ENCODE measurements at places on chromosomes 5 and 9. TPM values are rescaled to one million over a fixed set of nuclear protein-coding genes. Genes with fewer than 3 reads are reported as not detected.

DNA sequence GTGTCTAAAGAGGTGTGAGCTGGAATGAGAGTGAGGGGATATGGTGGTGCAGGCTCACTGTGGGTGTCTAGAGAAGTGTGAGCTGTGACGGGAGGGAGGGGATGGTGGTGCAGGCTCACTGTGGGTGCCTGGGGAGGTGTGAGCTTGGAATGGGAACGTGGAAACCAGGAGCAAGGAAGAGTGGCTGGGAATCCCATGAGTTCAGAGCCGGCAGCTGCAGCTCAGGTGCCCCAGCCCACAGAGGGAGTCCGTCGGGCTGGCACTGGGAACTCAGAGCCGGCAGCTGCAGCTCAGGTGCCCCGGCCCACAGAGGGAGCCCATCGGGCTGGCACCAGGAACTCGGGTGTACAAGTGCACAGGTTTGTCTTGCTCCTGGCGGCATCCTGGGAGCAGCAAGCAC lies 45.6 kb downstream of the IRX2 start:
- DNase-seq: no peak

PTPN3 gene
- 0.99 TPM for total RNA-seq

DNA sequence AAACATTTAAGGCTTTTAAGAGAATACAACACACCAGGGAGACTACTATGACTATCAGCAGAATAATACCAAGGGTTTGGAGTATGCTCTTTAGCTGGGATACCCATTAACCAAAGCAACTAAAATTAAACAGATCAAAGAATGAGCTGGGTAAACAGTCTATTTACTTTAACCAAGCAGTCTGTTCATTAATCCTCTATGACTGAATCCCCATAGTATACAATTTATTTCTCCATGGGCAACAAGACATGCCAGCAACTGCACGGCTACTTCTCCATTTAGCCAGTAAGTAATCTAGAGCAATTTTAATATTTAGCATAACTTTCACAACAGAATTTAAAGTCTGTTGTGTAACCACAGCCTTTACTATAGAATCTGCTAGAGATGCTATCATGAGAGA lies 77.6 kb downstream of the CDO1 start:
- no peak for DNase-seq

SPATA31A5 gene
- total RNA-seq: not detected

DNA sequence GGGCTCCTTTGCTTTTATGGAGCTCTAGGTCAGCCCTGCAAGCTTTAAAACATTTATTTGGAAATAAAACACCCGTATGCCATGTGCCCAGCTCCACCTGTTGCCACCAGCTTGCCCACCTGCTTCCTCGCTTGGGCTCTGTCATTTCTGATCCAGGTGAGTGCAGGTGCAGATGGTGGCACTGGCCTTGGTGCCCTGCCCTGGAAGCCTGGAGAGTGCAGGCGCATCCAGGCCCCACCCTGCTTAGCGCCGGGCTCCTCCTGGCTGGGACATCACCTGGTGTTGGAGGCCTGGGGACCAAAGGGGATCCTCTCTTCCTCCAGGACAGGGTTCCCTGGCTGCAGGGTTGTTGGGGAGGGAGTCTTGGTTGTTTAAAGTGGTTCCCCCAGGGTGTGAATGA lies 35.8 kb downstream of the WNK2 start:
- DNase-seq: no peak

GRCh38 chr5:113317636-113318035 lies 117.2 kb downstream of the TSSK1B start:
- no peak for DNase-seq

GFRA3 gene
- not detected for total RNA-seq

BARHL1 gene
- not detected for total RNA-seq

DNA sequence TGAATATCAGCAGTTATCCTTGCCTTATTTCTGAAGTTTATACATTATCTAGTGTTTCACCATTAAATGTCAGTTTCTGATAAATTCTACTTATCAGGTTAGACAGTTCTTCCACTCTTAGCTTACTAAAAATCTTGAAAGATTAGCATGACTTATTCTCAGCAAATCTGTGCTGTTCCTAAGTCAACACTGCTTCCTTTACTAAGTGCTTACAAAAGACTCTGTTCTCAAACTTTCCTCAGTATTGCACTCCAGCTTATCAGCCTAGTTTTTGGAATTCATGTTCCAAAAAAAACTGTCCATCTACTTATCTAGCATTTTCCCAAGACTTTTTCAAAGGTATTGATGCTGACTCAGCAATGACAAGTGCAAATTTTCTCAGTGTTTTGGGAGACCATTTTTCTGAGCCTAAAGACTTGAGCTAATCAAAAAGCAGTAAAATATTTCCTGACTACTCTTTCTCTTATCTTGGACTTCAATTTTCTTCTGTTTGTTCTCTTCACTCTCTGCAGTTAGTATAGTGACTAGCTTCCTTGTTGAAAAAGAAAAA lies 61.1 kb upstream of the FRRS1L start:
- no peak for DNase-seq

SPINK7 gene
- total RNA-seq: not detected

DNA sequence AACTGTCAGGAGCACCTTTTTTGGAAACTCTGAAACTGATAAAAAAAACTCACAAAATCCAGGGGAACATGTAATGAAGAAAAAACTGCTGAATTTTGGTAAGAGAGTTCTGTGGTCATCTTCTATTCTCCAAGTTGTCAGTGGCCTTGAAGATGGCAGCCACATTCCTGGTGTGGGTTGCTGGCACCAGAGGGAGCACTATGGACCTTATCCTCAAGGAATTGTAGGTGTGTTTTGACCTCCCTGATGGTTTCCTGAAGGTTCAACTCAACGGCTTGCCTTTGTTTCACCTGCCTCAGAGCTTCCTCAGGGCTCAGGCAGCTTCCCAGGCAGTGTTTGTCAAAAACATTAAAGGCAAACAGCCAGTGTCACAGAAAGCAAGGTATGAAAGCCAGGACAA lies 2.2 kb upstream of the SLC38A9 start:
- DNase-seq: no peak

DNA sequence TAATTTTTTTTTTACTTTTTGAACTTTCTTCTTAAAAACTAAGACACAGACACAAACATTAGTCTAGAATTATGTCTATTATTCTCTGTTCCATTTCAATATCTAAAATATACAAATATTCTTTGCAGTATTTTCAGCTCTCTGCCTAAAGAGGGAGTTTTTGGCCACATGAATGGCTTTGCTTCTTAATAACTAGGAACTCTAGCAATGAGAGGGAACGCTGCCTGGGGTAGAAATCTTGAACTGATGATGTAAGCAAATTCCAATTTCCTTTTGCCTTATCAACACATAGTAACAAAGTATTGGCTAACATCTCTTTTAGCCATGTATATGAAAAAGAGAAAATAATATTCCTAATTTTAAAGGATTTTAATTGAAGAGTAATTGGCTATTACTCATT lies 51.9 kb downstream of the SLC25A46 start:
- DNase-seq: no peak

GRCh38 chr9:14272927-14273528 lies 40.9 kb downstream of the NFIB start:
- DNase-seq: no peak

DOCK8 gene
- 101 TPM for total RNA-seq

- no peak for DNase-seq
Measured at GRCh38 chr5:160324886-160325285, 12.5 kb upstream of the CCNJL start.

KCNT1 gene
- total RNA-seq: not detected

EPB41L4B gene
- total RNA-seq: 0.51 TPM

DNA sequence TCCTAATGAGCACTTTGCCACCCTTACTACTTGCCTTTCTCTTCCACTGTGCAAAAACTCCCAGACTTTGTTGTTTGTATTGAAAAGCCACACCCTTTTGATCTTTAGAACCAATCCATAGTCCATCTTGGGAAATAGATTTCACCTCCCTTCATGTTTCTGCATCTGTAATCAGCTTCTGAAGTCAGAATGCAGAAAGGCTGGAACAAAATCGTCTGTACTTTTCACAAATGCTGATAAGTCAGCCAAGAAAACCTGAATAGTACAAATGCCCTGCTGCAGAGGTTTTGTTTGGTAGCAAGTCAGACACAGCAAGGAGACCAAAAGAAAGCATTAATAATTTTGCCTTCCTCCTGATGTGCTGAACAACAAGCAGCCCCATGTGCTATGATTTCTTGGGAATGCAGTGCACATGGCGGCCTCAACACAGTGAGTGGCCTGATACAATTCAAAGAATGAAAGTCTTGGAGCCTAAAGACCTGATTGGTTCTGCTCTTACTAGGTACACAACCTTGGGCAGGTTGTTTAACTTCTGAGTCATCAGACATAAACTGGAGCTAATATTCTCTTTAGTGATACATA lies 59.2 kb upstream of the STK32A start:
- DNase-seq: no peak

PTGES2 gene
- 50.6 TPM for total RNA-seq

GRCh38 chr5:146020100-146020499 lies 83.7 kb downstream of the SH3RF2 start:
- DNase-seq: no peak

DNA sequence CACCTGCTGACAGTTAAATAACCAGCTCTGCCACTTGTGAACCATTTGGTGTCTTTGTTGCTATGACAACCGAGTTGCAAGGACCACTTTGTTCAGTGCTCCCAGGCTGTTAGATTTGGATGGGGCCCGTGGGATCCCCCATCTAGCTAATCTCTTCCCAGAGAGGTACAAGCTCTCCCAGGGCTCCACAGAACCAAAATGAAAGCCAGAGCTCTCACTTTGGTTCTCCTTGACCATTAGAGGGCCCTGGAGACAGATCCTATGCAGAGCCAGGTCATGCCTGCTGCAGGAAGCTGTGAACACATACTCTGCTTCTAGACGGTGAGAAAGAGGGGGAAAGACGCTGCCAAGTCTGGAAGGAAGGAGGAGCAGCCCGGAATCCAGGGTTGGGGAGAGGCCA lies 224.6 kb downstream of the GABBR2 start:
- DNase-seq: no peak

DNA sequence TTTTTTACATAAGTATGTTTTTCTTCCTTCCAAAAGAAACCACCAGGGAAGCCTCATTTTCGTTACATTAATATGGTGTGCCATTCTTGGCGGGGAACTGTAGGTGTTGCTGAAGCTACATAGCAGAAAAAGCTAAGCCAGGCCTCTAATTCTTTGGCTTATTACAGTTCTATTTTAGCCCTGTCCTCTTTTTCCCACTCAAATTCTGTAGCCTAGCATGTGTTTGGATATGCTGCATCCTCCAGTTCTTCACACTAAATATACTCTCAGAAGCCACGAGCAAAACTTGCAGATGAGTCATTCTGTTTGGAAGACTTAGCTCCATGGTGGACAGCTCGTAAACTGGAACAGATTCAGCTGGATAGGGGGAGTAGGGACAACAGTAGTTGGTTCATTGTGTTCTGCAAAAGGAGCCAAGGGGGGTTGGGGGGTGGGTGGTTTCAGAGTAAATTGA lies 369.4 kb downstream of the TMEM161B start:
- DNase-seq: no peak

GABRA6 gene
- not detected for total RNA-seq

DNA sequence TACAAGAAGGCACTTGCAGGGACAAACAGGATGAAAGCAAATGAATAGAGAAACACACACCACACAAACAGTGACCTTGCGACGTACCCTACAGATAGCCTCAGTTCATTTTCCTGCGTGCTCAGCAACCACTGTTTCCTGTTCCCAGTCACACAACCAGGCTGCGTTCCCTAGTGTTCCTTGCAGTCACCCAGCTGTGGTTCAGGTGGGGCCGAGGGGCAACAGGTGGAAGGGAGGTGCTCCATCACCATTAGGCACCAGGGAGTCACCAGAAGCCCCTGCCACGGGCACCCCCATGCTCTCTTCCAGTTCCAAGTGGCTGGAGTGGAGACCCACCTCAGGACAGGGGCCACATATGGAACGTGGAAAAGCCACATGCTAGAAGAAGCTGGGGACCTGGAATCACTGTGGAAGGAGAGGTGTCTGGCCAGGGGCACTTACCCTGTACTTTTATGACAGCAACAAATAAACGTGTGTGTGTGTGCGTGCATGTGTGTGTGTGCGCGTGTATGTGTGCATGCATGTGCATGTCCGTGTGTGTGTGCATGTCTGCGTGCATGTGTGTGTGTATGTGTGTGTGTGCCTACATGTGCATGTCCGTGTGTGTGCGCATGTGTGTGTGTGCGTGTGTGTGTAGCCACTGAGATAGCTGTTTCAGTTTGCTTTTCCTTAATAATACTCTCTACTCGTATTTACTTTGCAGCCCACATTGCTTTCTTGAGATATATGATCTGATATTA lies 18.8 kb upstream of the FCN2 start:
- no peak for DNase-seq

DNA sequence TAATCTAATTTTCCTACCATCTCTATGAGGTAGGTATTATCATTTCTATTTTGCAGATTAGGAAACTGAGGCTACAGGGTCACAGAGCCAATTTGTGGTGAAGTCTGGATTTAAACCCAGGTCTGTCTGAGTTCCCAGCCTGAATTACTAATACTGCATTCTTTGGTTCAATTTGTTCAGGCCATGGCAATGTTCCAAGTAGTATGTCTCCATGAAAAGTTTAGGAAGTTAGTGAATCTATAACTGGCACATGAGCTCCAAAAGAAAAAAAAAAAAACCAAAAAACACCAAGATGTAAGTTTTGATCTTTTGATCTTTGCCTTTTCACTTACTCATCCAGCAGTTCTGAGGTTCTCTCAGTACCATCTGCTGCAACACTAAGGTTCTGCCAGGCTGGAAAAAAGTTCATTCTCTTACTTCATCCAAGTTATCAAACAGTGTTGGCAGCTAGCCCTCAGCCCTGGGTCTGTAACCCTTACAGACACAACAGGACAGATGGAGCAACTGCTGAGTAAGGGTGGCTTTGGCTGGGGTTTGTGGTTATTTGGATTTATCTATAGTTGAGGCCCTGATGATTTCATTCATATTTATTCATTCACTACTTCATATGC lies 4.4 kb upstream of the TMEM268 start:
- no peak for DNase-seq

ZFP2 gene
- total RNA-seq: 0.50 TPM

DNA sequence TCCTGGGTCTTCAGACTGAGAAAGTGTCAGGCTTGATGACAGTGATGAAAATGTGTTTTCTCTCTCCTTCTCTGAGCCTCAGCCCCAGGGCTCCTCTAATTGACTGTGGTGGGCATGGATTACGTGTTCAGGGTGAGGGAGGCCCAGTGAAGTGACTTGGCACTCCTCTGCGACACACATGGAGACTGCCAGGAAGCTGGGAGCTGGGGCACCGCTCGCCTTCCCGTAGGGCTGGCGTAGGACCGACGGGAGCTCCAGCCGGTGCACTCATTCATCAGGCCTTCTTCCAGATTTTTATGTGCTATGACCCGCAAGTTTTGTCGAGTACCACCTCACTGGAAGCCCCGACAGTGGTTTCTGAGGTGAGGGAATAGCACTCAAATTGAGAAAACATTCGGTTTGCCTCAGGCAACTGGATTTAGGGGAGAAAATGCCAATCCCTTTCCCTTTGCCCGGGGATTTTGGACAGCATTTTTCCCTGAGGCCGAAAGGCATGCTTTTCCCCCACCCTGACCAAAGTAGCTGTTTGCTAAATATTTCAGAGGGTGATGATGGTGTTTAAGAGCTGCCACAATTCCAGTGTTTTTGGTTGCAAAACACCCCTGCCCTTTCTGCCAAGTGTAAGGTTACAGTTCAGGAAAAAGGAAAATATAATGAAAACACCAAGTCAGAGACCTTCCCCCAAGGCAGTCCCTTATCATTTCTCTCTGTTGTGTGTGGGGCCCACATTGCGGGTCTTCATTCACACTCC lies 83.7 kb downstream of the PCSK5 start:
- DNase-seq: no peak

GRCh38 chr9:38313421-38313820 lies 79.1 kb upstream of the ALDH1B1 start:
- no peak for DNase-seq

- DNase-seq: no peak
Measured at GRCh38 chr9:109888695-109889094, 108.7 kb downstream of the PALM2AKAP2 start.

ST6GALNAC6 gene
- total RNA-seq: 55.2 TPM

- DNase-seq: no peak
Measured at GRCh38 chr9:34628656-34629490, at the start of gene ARID3C. TSS of gene ARID3C (minus strand) at chr9:34629066. CDS start at chr9:34628014, 1,052 bp downstream.

Measured in activated naive CD4-positive, alpha-beta T cell treated with anti-CD3 and anti-CD28 coated beads, Interleukin-2, amount 50 U/mL, for 72 hours (primary cell).